ENCODE measurements at places on chromosomes 1 and 21.

GRCh38 chr1:23814016-23814415, 11.2 kb downstream of the HMGCL start:
- DNase-seq: no peak

DNA sequence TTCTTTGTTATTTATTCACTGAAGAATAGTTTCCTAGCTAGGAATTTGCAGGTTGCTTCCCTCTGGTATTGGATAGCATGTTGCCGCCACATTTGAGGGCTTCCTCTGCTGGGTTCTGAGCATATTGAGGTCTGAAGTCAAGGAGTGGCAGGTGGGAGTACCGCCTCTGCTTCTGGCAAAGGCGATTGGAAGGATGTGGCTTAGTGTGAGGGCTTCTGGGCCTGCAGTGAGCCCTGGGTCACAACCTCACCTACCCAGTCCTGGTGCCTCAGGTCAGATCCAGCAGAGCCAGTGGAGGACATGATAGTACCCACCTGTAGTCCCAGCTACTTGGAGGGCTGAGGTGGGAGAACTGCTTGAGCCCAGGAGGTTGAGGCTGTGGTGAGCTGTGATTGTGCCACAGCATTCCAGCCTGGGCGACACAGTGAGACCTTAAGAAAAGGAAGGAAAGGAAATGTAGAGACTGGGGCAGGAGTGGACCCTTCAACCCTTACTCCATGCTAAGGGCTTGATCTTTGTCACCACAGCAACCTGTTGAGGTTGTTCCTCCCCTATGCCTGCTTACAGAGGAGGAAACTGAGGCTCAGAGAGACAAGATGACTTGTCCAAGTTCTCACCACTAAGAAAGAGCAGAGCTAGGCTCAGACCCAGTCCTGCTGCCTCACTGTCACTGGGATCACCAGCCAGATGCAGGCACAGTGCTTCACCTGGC, 22.8 kb downstream of the A3GALT2 start:
- DNase-seq: no peak

DNA sequence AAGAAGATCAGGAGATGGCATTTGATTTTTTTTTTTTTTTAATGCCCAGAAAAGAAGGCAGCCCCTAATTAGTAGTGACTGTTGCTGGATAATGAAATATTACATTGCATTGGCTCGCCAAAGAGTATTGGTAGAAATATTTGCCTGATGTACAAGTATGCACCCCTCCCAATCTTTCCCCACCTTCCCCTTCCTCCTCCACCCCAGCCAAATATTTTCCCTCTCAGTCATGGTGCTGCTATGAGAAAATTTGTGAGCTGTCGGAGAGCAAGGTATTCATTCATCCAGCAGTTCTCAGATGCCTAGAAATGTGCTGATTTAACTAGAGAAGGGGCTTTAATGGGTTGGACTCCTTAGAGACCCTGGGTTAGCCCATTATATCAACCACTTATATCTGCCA, 50.5 kb upstream of the IKBKE start:
- no peak for DNase-seq

GRCh38 chr1:65114322-65114721, 33.7 kb upstream of the AK4 start:
- DNase-seq: no peak

- peak; percentile 24 for DNase-seq
Observed at GRCh38 chr1:87594736-87595383, 266.2 kb downstream of the LMO4 start.

DNA sequence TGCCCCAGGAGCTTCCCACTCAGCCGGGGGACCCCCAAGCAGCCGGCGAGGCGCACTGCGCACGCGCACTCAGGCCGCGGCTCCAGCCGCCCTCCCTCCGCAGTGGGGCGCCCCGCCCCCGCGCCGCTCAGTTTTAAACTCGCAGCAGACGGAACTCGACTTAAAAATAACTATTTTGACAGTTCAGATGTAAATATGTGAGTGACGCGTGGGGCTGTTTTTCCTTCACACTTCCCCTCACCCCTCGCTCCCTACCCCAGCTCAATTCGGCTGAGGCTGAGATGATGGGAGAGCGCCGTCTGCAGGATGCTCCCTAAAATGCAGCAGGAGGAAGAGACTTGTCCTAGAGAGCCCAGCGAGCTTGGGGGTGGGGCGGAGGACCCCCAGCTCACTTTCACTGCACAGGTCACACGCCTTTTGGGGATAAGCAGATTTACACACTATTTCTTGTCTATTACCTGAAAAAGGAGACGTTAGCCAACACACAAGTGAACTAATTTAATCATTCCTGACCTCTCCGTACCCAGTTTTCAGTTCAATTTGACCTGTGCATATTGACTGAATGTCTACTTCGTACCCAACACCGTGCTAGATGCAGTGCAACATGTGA, 8.9 kb upstream of the LEMD1 start:
- peak; percentile 58 for DNase-seq

DNA sequence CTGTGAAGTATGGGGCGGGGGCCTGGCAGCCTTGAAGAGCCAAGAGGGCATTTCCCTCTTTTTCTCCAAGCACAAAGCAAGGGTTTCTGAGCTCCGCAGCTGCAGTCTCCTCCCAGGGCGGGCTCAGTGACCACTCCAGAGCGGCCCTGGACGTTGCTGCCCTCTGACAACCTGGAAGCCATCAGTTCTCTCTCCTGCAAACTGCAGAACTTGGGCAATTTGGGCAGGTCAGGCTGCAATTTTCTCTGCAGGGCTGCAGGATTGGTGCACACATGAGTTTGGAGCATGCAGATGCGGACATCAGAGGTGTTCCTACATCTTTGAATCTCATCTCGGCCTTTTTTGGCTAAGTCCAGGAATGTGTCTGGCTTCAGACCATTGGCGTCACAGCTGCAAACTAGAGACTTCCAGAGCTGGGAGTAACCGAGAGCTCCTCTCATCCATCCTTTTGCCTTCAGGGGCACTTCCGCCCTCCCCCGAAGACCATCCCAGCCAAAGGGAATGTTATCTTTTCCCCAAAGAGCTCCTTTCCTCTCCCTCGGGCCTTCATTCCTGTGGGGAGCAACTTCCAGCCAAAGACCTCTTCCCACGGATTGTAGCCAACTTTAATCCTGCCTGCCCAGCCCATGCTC, 139.6 kb upstream of the WNT4 start:
- DNase-seq: no peak

- no peak for DNase-seq
Observed at GRCh38 chr1:88888750-88889149, 2.6 kb downstream of the GTF2B start.

GRCh38 chr1:232648316-232648715, 18.4 kb upstream of the SIPA1L2 start:
- DNase-seq: no peak

GRCh38 chr1:53590531-53591515, 131.6 kb downstream of the DMRTB1 start:
- DNase-seq: no peak

GRCh38 chr1:24036088-24036487, 56.0 kb upstream of the SRSF10 start:
- DNase-seq: no peak

DNA sequence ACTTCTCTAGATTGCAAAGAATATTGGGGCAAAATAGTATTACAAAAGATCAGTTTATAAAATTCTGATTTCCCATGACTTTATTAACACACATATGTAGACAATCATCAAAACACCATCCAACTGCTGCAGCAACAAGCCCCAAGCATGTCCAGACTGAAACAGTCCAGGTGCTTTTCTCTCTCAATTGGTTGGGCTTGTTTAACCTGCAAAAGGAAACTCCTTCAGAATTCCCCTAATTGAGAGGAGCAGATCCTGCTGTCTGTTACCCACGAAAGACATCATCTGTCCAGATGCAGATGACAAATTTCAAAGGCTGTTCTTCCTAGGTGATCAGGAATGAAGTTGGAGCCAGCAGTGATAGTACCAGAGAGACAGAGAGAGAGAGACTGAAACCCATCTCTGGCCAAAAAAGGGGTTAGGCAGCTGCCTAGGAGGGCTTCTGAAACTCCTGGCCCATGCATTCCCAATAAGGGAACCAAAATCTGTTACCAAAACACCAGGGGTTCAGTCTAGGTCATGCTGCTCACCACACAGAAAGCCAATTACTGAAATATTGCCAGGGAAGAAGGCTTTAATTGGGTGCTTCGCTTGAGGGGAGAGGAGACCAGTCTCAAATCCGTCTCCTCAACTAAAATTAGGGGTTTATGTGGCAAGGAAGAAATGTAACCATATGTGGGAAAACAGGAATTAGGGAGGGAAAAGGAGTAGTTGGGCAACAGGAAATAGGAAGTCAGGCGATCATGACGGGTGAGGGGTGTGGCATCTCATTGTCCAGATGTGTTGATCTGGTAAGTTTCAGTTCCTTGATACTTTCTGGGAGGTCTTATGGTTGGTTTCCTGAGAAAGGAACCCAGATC, 34.7 kb upstream of the RGL1 start:
- peak; percentile 84 for DNase-seq

- no peak for DNase-seq
Observed at GRCh38 chr1:207001492-207002245, 30.9 kb downstream of the C1orf116 start.

DNA sequence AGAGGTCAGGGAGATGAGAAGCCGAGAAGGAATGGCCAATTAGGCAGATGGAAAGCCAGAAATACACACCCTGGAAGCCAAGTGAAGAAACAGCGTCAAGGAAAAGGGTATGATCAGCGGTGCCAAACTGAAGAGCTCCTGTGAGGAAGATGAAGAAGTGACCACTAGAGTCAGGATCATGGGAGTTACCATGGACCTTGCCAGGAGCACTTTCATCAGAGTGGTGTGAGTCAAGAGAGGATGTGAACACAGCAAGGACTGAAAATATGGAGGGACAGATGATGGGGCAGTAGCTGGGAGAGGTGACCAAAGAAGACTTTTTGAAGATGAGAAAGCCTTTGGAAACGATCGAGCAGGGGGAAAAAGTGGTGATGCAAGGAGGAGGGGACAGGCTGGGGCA, 50.4 kb downstream of the CD34 start:
- no peak for DNase-seq

GRCh38 chr21:20040768-20041167, 957.4 kb upstream of the NCAM2 start:
- DNase-seq: no peak

GRCh38 chr1:182809414-182809957, 19.9 kb downstream of the NPL start:
- DNase-seq: no peak

GRCh38 chr1:34681480-34682451, 73.1 kb upstream of the GJB5 start:
- peak; percentile 59 for DNase-seq

DNA sequence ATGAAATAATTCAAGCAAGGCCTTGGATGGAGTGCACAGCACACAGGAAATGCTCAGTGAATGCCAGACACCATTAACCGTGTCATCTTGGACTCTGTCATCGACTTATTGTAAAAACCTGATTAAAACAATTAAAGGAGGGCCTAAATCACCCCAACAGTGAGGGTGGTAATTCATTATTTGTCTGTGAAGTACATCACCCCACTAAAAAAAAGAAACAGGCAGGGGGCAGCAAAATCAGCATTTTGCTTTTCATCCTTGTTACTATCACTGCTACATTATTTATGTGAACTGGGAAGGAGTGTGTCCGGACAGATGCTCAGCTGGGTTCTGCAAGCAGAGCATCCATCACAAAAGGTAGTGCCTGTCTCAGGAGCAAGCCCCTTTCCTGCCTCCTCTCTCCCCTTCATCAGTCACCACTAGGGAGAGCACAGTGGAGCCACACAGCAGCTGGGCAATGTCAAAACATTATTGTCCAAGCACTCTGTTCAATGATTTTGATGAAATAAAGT, 98.5 kb downstream of the RERE start:
- no peak for DNase-seq

- DNase-seq: peak; percentile 65
Observed at GRCh38 chr1:13725714-13726175, 25.8 kb downstream of the PRDM2 start.

DNA sequence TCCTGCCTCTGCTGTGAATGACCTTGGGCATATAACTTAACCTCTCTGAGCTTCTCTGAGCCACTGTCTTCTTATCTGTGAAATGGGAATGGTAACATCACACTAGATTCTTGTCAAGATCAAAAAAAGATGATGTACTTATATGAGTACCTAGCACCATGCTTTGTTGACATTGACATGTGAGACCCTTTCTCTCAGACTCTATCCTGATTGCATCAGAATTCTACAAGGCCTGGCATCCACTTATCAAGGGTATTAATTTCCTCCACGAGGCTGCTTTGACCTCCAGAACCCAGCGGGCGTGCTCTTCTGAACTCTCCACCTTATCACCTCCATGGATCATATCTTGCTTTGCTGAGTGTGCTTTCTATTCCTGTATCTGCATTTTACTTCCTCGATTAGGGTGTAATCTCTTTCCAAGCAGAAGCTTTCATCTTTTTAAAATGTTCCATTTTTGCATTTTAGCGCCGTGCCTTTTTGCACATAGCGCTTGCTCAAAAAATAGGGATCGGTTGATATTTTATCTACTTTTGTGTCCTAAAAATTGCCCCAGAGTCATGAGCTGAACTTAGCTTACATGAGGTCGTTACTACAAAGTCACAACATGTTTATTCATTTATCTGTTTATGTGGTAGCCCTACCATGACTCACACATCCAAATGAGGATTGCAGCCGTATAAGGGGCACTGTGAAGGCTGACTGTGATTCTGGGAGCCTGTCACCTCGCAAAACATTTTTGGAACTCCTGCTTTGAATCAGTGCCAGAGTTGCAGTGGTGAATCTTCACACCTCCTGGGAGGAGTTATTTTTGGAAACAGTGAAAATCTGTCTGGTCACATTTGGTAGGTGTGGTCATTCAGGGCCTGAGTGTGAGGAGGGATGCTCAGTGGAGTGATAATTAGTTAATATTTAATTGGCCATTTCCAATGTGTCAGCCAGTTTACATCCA, 63.2 kb downstream of the IER5 start:
- DNase-seq: peak; percentile 62

DNA sequence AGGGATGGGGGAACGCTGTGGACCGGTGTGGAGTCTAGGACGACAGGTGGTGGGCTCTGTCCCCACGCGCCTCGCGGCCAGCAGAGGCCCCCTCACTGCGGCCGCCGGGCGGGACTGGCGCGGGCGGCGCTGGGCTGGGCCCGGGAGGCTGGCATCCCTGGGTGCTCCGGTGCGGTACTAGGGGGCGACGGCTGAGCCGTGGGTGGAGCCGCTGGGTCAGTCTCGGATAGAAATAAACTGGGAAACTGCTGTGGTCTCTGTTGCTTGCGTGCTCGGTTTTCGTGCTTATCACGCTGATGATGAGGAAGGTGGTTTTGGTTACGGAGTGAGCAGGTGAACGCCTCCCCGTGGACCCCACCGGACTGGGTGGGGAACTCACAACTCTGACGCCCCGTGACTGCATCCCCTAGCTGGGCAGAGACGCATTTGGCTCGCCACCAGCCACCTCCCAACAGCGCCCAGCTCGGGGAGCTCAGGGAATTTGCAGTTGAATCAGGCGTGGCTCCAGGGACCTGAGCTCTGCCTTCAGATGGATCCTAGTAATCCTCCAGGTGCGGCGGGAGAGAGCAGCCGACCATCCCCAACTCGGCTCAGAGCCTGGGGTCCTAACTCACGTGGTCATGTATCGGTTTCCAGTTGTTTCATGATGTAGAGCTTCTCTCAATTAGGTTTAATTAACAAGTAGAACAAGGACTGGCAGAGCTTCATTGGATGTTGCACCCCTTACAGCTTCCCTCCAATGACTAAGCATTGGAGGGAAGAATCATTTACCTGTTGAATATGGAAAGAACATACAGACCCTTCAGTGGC, 32.1 kb downstream of the HSD17B7 start:
- no peak for DNase-seq

All from RPMI8226 (cell line).